ENCODE measurements at places on chromosomes 12 and 14. TPM values are rescaled to one million over a fixed set of nuclear protein-coding genes. Genes with fewer than 3 reads are reported as not detected.

TAS2R7 gene
- polyA plus RNA-seq: not detected

PKP2 gene
- polyA plus RNA-seq: 4.3 TPM

VIPAS39 gene
- polyA plus RNA-seq: 14.1 TPM

TBX3 gene
- 10.5 TPM for polyA plus RNA-seq

CTSG gene
- polyA plus RNA-seq: 1.1 TPM

AQP2 gene
- 666 TPM for polyA plus RNA-seq

MUCL1 gene
- polyA plus RNA-seq: not detected

ADAMTS20 gene
- not detected for polyA plus RNA-seq

KRT82 gene
- not detected for polyA plus RNA-seq

TMEM63C gene
- 0.84 TPM for polyA plus RNA-seq

KCNC2 gene
- polyA plus RNA-seq: not detected

AJUBA gene
- 14.6 TPM for polyA plus RNA-seq

SLC17A8 gene
- 0.09 TPM for polyA plus RNA-seq

FBXL14 gene
- 5.3 TPM for polyA plus RNA-seq

CDK2 gene
- polyA plus RNA-seq: 7.6 TPM

PARPBP gene
- 1.1 TPM for polyA plus RNA-seq

CD4 gene
- 12.2 TPM for polyA plus RNA-seq

WDHD1 gene
- polyA plus RNA-seq: 1.8 TPM

TMEM253 gene
- polyA plus RNA-seq: 0.43 TPM

OR4M1 gene
- not detected for polyA plus RNA-seq

TEAD4 gene
- polyA plus RNA-seq: 19.8 TPM

STAC3 gene
- 1.5 TPM for polyA plus RNA-seq

CLEC4C gene
- not detected for polyA plus RNA-seq

C1R gene
- 183 TPM for polyA plus RNA-seq

COPS7A gene
- 94.1 TPM for polyA plus RNA-seq

SOAT2 gene
- 0.26 TPM for polyA plus RNA-seq

PTPRQ gene
- 3.1 TPM for polyA plus RNA-seq

SERPINA4 gene
- polyA plus RNA-seq: 28.3 TPM

CATSPERB gene
- polyA plus RNA-seq: 0.17 TPM

KRT83 gene
- not detected for polyA plus RNA-seq

PLEKHG7 gene
- polyA plus RNA-seq: 0.45 TPM

RGS6 gene
- 1.4 TPM for polyA plus RNA-seq

FGF6 gene
- not detected for polyA plus RNA-seq

FLRT2 gene
- polyA plus RNA-seq: 1.2 TPM

LIN7A gene
- 9.9 TPM for polyA plus RNA-seq
